ENCODE measurements at places on chromosomes 12 and 14.

DNA sequence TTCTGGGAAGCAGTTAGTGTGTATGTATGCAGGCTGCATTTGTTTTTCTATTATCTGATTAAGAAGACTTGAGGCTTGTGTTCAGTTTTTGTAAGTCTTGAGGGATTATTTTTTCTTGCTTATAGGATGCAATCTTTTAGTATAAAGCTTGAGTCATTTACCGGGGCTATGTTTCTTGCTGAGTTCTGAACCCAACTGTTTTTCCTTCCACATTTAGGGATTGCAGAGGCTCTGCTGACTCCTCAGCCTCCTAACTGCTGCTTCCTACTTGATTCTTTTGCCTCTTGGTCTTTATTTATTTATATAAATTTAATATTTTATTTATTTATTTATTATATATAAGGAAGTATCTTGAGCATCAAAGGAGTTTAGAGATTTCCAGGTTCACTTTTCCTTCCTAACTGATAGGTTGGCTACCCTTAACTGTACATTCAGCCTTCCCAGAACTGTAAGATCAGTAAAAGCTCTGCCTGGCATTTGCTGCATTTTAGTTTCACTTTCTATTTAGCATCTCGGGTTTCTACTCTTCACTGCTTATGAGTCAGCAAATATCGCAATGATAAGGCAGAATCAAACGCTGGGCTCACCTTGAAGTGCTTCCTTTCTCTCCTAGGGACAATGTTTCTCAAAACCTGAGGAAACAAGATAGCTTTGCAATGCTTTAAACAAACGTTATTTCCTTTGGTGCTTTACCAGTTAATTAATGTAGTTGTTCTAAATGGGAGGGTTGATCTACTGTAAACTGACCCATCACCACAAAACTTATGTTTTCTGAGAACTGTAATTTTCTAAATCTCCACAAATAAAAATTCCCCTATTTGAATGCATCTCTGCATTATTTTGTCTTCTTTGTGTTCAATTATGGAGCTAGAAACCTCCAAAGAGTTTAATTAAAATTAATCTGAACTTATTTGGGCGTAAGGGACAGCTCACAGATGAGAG is 1183.7 kb upstream of the TMEM132C start:
- DNase-seq = peak; percentile 62

GRCh38 chr14:44970907-44971306 is 8.9 kb downstream of the TOGARAM1 start:
- DNase-seq = no peak

GRCh38 chr12:57852200-57852599 is 5.7 kb upstream of the CTDSP2 start:
- DNase-seq = no peak

DNA sequence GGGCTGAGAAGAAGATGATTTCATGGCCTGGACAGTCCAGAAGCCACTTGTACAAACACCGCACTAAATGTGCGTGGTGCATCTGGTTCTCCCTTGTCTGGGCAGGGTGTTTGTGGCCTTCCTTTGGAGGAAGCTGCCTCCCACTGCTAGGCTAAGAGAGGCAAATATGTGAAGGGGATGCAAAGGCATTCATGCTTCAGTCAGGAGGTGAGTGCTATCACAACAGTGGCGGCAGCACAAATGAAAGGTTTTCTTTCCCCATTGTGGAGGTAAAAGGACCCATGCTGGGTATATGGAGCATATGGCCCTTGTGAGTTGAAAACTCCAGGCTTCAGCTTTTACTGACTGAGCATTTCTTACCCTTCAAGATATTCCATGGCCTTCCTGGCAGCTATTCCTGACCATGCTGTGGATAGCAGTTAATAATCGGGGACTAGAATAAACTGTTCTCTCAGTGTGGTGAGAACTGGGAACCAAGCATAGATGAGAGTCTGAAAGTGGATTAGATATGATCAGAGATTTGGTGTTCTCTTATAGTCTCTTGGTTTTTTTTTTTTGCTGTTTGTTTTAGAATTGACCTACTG is 69.9 kb downstream of the MYRFL start:
- no peak for DNase-seq

- DNase-seq = no peak
These were observed 119.3 kb downstream of the DAD1 start for GRCh38 chr14:22469538-22470303.

DNA sequence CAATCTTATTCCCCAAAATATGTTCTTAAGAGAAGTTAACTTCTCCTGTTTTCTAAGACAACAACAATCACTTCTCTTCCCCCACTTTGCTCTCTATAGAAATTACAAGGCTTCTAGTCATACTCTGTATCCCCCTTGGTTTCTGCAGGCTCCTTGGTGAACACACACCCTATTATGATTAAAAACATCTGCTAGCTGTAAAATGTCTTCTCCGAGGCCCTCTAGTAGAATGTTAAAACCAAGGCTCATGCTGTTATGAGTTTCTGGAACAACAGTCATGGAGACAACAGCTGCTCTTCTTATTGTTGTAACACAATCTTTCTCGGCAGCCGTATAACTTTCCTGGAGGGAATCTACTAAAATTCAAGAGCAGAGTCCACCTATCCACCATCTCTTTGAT is 397.5 kb upstream of the CCDC196 start:
- DNase-seq = no peak

DNA sequence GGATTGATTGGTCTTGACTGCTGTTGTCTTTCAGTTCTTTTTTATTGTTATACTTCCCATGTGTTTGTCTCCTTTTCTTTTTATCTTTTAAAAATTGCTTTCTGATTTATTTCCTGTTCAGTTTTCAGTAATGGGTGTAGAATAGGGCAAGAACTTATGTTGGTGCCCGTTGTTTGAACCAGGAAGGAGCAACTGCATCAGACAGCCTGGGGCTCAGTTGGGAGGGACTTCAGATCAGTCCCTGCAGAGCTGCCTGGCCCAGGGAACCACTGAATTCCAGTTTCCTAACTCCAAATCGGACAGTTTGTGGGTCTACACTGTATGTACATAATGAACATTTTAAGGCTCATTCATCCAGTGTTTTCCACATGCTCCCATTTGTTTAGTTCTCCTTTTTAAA is 64.9 kb downstream of the FBXO34 start:
- DNase-seq = peak; percentile 46

GRCh38 chr12:9340422-9341259 is 132.4 kb upstream of the PZP start:
- DNase-seq = no peak

DNA sequence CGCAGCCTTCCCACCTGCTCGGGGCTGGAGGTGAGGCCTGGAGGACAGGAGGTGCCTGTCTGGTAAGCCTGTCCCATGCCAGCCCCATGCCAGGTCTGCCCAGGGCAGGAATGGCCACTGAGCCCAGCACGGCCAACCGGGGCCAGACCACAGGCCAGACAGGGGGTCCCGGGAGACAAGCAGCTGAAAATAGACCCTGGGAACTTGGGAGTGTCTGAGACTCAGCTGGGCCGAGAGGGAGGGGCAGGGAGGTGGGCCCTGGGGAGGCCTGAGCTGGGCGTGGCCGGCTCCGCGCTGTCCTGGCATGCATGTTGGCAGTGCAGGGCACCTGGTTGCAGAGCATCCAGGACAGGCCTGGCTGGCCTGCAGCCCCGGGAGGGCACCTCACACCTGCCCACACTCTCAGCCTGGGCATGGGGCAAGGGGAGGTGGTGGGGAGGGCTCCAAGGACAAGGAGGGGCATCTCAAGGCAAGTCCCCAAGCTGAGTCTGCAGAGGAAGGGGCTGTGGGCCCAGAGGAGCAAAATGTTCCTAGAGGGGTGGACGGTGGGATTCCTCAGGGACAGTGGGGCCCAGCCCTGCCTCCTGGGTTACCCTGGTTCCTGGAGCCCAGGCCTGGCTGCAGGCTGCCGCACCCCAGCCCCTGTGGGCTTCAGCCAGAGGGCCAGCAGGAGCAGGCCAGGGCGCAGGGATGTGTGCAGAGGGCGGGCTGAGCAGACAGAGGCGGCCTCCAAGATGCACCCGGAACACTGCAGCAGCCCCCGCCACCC is 3.2 kb upstream of the CRIP1 start:
- no peak for DNase-seq

DNA sequence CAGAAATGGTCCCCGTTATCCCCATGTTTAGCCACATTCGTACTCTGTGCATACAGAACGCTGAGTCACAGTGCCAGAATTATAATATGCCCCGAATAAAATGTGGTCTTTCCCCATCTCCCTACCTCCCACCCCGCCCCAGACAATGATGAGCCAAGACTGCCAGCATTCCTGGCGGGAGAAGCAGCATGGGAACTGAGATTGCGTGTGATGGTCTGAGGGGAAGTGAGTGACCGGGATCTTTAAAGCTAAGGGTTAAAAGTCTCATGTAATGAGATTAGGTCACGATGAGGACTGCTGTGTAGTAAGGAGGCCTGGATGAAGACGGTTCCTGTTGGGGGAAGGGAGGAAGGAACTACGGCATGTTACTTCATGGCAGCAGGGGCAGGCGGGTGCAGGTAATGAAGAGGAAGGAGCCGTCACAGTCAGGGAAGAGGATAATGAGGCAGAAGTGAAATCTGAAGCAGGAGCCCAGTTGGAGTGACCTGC is 243.3 kb upstream of the FKBP4 start:
- DNase-seq = no peak

GRCh38 chr14:88034076-88034475 is 29.1 kb downstream of the GPR65 start:
- DNase-seq = no peak

GRCh38 chr12:40382217-40382616 is 157.4 kb downstream of the LRRK2 start:
- DNase-seq = no peak

DNA sequence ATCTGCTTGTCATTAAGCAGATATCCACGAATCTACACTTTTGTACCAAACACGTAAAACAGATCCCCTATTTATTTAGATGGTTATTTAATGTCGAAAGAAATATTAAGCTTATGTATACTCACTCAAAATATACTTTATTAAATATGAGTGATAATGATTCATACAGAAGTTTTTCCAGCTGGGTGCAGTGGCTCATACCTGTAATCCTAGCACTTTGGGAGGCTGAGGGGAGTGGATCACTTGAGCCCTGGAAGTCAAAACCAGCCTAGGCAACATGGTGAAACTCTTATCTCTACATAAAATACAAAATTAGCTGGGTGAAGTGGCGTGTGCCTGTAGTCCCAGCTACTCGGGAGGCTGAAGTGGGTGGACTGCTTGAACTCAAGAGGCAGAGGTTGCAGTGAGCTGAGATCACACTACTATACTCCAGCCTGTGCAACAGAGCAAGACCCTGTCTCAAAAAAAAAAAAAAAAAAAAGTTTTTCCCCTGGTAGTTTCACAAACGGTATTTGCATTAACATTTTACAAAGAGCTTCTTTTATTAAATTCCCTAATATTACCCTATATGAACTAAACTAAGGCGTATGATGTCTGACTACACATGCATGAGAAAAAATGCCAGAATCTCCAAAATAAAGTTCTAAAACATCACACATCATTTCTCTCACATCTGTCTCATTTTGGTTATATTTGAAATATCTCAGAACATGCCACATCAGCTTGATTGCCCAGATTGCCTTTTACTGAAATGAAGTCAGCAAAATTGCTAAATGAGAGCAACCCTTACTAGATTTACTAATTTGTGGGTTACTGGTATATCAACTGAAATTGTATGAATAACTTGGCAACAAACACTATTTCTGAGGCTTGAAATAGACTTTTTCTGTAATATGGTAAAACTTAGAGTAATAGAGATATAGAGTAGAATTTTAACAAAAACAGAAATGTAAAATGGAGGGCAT is 74.9 kb downstream of the PAWR start:
- DNase-seq = no peak

DNA sequence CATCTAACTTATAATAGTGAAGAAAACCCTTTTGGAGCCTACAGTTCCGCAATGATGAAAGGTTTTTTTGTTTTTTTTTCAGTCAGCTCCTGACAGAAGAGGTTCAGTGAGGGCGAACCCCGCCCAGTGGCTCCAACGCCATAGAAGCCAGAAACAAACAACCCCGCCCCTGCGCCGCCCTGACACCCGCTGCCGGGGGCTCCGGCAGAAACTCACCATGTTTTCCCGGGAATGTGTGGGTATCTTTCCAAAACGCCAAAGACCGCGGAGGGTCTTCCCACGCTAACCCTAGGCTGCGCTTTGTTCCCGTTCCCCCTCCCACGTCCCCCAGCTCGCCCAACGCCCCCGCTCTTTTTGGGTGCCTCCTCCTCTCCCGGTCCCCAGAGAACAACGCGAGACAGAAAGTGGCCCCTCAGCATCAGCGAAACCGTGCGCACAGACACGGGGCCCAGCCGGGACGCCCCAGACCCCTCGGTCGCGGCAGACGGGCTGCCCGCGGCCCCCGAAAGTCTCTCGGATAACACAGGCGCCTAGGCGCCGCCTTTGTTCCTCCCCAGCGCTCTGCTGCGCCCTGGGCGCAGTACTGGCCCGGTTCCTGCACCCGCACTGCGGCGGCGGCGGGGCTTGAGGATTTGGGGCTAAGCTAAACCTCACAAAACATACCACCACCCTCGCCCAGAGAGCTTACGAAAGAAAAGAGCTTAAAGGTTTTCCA is 522 bp downstream of the TUBA1A start:
- peak; percentile 85 for DNase-seq

GRCh38 chr12:9649532-9649940 is 20.0 kb upstream of the CLEC2D start:
- peak; percentile 55 for DNase-seq

GRCh38 chr12:78696267-78696666 is 168.3 kb upstream of the SYT1 start:
- no peak for DNase-seq

DNA sequence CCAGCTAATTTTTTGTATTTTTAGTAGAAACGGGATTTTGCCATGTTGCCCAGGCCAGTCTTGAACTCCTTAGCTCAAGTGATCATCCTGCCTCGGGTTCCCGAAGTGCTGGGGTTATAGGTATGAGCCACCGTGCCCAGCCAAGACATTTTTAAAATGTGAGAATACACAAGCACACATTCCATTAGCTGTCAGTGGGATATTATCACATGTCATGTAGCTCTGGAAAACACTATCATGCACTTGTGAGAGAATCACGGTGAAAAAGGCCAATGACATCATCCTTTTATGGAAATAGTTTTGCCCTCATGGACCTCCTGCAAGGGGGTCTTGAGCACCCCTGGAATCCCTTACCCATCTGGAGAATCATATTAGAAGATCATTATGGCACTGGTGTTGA is 28.3 kb downstream of the ERC1 start:
- no peak for DNase-seq

DNA sequence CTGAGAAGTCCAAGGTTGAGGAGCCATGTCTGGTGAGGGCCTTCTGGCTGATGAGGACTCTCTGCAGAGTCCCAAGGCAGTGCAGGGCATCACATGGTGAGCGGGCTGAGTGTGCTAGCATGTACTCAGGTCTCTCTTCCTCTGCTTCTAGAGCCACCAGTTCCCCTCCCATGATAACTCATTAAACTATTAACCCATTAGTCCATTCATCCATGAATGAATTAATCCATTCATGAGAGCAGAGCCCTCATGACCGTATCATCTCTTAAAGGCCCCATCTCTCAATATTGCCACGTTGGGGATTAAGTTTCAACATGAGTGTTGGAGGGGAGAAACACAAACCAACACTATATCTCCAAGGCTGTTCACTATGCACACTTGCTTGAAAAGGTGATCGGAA is 83.7 kb downstream of the TMEM30B start:
- DNase-seq = no peak

DNA sequence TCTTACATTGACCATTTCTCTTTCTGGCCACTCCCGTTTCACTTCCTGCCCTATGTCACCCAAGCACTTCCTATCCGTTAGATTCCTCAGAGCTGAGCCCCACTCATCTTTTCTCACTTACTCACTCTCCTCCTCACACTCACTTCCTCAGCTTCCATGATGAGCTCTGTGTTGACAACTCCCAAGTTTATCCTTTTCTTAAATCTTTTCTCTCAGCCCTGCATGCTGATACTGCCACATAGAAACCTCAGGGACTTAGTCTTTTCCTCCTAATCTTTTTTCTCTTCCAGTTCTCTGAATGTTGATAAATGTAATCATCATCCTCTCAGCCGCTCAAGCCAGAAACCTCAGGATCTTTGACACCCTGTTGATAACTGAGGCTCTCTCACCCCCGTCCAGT is 99.6 kb downstream of the ANO6 start:
- DNase-seq = no peak

All from CD4-positive, alpha-beta T cell treated with Interleukin-10 for 1 hour (primary cell).